ENCODE measurements at places on chromosomes 6 and 20.

- no peak for DNase-seq
Measured at GRCh38 chr6:163300838-163301237, 113.7 kb upstream of the QKI start.

GRCh38 chr6:158284007-158284875 is 28.0 kb upstream of the TULP4 start:
- no peak for DNase-seq

- no peak for DNase-seq
Measured at GRCh38 chr6:56440551-56440981, 193.2 kb upstream of the COL21A1 start.

DNA sequence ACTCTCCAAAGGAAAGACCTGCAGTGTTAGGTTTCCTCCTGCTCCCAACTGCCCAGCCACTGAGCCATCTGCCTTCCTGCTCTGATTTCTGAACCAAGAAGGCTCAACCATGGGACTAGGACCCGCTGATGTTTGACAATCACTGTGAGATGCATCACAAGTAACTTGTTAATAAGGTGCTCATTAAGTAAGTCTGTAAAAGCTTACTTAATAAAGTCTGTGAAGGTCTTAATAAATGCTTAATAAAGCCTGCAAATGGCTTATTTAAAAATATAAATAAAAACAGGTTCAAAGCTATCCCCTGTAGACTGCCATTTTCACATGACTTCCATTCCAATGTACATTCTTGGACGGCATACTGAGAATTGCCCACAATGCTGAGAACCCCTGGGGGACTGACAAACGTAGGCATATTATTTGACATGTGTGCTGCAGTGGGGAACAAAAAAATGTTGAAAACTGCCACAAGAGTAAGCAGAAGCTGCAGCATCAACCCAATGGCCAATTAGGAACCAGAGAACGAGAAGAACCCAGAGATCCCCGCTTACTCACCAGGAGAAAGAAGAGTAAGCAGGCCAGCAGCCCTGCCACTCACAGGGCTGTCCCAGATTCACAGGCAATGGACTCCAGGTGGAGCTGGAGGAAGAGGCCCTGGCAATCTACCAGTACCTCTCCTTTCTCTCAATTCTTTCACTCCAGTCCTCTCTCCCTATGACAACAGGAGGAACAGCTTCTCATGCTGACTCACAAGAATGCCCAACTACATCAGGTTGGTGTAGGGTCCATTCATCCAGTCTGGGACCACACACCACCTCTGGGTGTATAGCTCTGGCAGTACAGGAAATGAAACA is 19.5 kb downstream of the KIF13A start:
- no peak for DNase-seq

DNA sequence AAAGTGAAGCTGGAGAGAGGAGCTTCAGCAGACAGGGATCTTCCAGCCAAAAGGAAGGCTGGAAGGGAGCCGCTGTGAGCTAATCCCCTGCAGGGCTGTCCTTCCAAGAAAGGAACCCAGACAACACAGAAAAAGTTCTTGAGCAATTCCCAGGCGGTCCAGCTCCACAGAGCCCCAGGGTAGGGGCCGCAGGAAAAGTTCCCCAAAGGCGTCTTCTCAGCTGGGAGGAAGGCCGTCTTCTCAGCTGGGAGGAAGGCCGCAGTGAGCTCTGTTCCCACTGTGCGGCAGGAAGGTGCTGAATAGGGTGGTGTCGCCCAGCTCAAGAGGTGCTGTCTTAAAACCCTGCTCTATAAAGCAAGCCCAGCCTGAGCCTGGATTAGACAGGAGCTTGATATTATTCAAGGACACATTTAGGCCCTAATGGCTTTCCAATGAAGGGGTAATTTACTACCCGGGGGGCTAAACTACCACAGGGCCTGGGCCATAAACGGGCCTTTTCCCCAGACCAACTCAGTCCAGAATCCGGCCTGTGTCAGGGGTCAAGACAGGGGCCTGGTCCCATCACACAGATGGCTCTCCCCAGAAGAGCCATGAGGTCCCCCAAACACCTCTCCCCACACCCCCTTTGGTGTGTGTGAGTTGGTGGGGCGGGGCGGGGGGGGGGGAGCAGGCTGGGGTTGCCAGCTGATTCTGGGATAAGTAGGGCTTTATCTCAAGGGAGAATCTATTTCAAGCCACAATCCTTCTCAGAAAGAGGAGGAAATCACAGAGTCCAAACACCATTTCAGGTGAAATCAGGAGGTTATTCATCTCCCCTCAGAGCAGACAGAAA is 103.6 kb downstream of the NOL4L start:
- no peak for DNase-seq

DNA sequence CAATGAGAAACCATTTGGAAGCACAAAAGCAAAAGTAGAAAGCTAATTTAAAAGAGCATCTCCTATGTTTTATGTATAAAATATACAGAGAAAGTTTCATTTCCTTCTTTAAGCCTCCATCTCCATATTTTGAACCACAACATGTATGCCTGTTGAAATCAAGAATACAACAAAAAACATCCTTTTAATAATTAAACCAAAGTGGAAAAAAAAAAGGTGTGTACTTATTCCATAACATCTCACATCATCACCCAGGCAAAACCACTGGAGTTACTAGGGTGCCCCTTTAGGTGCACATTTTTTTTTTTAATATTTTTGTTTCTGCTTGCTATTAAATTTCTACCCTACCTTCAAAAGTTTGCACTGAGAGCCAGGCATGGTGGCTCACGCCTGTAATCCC is 43.0 kb downstream of the EDN1 start:
- DNase-seq = no peak

GRCh38 chr6:53432318-53433161 is 83.8 kb upstream of the ELOVL5 start:
- peak; percentile 87 for DNase-seq

- no peak for DNase-seq
Measured at GRCh38 chr6:36719126-36719525, 21.5 kb downstream of the RAB44 start.

GRCh38 chr20:7667194-7667593 is 273.1 kb downstream of the HAO1 start:
- DNase-seq = no peak

DNA sequence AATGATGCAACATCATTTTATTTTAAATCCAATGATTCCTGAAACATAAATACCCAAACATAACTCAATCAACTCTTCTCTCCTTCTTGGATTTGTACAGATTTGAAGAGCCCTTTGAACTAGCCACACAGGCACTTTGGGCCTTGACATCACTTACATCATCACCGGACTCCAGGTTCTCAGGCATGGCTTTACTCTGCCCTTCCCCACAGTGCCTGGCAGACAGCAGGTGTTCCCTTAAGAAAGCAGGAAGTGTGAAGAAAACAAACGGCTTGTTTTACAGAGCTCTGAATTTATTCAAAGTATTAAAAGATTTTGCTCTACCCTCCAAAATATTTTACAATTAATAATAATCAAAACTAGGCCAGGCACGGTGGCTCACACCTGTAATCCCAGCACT is 54.8 kb upstream of the GCM1 start:
- no peak for DNase-seq

Data from AML-193 (cell line).